ENCODE measurements at places on chromosomes 13 and 19. TPM values are rescaled to one million over a fixed set of nuclear protein-coding genes. Genes with fewer than 3 reads are reported as not detected.

Gene FCER2
- 3.1 TPM for total RNA-seq

- no peaks in the 10 kb centered on the region for H3K36me3 ChIP-seq
- no peak overlapping the region for H3K27ac ChIP-seq
- no peaks in the 10 kb centered on the region for H3K4me1 ChIP-seq
Observed at GRCh38 chr13:105936816-105937215, 598.6 kb downstream of the EFNB2 start.

Gene SIGLEC12
- 0.99 TPM for total RNA-seq

Gene ITGBL1
- 0.38 TPM for total RNA-seq

- no peaks in the 10 kb centered on the region for H3K4me1 ChIP-seq
- H3K4me3 ChIP-seq = no peak overlapping the region
- no peaks in the 10 kb centered on the region for H3K27me3 ChIP-seq
- no peak overlapping the region for H3K27ac ChIP-seq
- H3K36me3 ChIP-seq = peaks cover 79% of the 10 kb centered on the region
- no peak for DNase-seq
Observed at GRCh38 chr19:16419669-16420335, 52.0 kb downstream of the EPS15L1 start.

Gene VPS36
- total RNA-seq = 35.7 TPM

Gene ZNF575
- total RNA-seq = 0.38 TPM

GRCh38 chr19:45444318-45445041 is 20.8 kb upstream of the ERCC1 start:
- DNase-seq = no peak
- H3K36me3 ChIP-seq = no peaks in the 10 kb centered on the region
- peaks cover 29% of the 10 kb centered on the region for H3K4me1 ChIP-seq
- H3K27me3 ChIP-seq = peaks cover 25% of the 10 kb centered on the region
- H3K4me3 ChIP-seq = peak overlapping the region; percentile 2
- H3K27ac ChIP-seq = peak overlapping the region; percentile 33

GRCh38 chr13:26651234-26651633 is 93.8 kb downstream of the WASF3 start:
- H3K4me1 ChIP-seq = no peaks in the 10 kb centered on the region
- no peak overlapping the region for H3K27ac ChIP-seq
- no peak for DNase-seq
- no peak overlapping the region for H3K4me3 ChIP-seq
- H3K36me3 ChIP-seq = no peaks in the 10 kb centered on the region

Gene LGALS7
- 7.0 TPM for total RNA-seq

Gene SBK2
- not detected for total RNA-seq

DNA sequence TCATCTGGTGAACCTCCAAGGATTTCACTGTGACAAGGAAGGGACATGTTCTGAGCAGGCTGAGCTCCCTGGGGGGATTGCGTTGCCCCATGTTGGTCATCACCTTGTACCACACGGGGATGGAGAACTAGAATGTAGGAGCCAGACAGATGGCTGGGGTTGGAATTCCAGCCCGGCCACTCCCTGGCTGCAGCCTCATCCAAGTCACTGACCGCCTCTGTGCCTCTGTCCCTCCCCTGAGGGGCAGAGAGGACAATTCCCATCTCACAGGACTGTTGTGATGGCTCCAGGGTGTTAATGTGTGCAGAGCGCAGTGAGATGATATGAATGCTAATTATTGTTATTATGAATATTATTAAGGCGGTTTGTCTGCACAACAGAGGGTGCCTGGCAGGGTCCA is 24.1 kb downstream of the ADGRL1 start:
- no peaks in the 10 kb centered on the region for H3K4me1 ChIP-seq
- H3K27ac ChIP-seq = no peak overlapping the region
- H3K36me3 ChIP-seq = peaks cover 13% of the 10 kb centered on the region

DNA sequence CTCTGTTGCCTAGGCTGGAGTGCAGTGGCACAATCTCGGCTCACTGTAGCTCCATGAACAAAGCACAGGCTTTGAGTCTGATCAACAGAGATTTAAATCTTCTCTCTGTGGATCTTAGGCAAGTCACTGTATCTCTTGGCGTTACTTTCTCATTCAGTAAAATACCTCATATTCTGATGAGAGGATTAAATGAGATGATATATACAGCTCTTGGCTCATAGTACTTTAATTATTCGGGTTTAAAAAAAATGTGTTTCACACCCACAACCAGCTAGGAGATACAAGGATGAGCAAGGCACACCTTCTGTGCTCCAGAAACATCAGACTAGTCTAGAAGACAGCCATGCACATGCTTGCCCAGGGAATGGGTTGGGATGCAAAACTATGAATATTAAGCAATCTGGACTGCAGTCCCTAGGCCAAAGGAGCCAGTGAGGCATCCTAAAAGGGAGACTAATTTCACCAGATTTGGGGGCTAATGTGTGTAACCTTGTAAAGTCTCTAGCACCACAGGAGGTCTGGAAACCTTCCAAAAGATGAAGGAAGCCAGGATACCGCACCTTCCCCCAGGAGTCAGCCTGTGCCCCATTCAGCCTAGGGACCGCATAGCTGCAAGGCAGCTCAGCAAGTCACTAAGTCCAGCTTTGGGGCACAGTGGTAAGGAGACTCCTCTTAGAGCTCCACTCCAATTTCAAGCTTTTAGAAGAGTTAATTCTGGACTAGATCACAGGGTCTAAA is 2.5 kb downstream of the VPS36 start:
- H3K4me3 ChIP-seq = no peak overlapping the region
- no peak overlapping the region for H3K27ac ChIP-seq
- DNase-seq = no peak
- peaks cover 14% of the 10 kb centered on the region for H3K4me1 ChIP-seq

- no peak for DNase-seq
- H3K4me3 ChIP-seq = no peak overlapping the region
- no peak overlapping the region for H3K27ac ChIP-seq
- no peaks in the 10 kb centered on the region for H3K4me1 ChIP-seq
- no peaks in the 10 kb centered on the region for H3K27me3 ChIP-seq
Observed at GRCh38 chr13:73870970-73871935, 263.0 kb downstream of the KLF12 start.

Gene MCEMP1
- total RNA-seq = 0.28 TPM

Gene ZNF112
- 3.1 TPM for total RNA-seq

DNA sequence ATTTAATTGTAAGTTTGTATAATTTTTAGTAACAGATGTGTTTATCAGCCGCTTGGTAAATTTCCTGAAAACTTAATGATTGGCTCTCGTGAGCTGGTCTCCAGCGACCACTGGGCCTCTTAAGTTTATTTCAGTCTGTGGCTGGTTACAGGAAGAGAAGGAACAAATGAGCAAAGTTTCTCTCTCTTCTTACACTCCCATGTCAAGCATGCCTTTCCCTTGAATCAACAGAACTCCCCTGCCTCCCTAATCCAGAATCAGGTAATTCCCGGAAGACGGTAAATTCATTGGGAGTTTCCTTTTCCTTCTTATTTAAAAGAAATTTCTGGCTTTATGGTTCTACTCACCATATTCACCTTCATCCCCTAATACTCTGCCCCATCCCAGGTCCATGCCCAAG is 52.5 kb upstream of the POMP start:
- H3K27ac ChIP-seq = no peak overlapping the region
- H3K4me3 ChIP-seq = no peak overlapping the region
- H3K27me3 ChIP-seq = no peaks in the 10 kb centered on the region
- peaks cover 6% of the 10 kb centered on the region for H3K4me1 ChIP-seq

- no peak for DNase-seq
- peaks cover 52% of the 10 kb centered on the region for H3K36me3 ChIP-seq
- H3K4me1 ChIP-seq = no peaks in the 10 kb centered on the region
Observed at GRCh38 chr13:102868366-102868936, 22.6 kb downstream of the ERCC5 start.

- H3K27me3 ChIP-seq = no peaks in the 10 kb centered on the region
- H3K4me3 ChIP-seq = no peak overlapping the region
- peak; percentile 34 for DNase-seq
Observed at GRCh38 chr13:101127741-101128353, 288.5 kb downstream of the NALCN start.

DNA sequence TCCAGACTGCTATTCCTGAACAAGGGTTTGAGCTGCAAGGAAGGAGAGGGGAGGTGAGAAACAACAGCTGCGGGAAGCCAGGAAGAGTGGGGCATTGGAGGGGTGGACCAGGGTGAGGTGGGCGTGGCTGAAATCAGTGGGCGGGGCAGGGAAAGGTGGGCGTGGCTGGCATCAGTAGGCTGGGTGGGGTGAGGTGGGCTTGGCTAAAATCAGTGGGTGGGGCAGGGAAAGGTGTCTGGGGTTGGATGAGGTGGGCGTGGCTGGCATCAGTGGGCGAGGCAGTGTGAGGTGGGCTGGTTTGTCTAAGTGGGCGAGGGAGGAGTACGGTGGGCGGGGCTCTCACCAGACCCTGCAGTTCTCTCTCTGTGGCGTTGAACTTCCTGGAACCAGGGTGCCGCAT is 87.6 kb downstream of the MUC16 start:
- no peak for DNase-seq
- H3K27me3 ChIP-seq = no peaks in the 10 kb centered on the region
- H3K4me3 ChIP-seq = no peak overlapping the region
- no peaks in the 10 kb centered on the region for H3K36me3 ChIP-seq

Gene SIAH3
- total RNA-seq = 0.14 TPM

DNA sequence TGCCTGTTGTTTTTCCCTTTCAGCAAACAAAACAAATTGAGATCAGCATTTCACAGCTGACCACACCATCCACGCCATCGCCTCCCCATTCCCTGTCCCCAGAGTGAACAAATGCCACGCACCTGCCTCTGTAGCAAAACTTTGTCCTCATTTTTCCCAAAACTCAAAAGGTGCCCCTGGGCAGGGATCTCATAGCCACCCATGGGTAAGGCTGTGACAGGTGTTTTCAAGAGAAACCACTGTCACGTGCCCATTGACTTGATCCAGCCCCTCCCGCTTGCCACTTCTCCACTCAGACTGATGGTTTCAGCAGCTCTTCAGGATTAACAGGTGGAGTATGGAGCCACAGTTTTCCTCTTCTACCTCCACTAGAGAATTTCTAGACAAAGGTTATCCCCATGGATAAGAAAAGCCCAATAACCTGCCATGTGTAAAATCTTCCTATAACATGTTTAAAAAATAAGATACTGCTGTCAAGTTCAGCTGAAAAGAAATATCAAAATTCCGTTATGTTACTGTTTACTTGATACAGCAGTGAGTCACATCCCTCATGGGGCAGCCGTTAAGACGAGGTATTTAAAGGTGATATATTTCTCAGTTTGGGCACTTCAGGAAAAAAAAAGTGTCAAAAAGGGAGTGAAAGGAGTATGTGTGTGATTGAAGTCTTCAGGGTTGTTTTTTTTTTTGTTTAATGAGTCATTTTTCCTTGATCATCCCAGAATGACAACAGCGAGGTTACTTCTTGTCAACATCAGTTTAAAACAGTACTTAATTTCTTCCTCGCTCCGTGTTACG is 63.5 kb upstream of the GPR183 start:
- DNase-seq = no peak
- H3K36me3 ChIP-seq = peaks cover 29% of the 10 kb centered on the region
- peaks cover 25% of the 10 kb centered on the region for H3K4me1 ChIP-seq
- no peak overlapping the region for H3K4me3 ChIP-seq

DNA sequence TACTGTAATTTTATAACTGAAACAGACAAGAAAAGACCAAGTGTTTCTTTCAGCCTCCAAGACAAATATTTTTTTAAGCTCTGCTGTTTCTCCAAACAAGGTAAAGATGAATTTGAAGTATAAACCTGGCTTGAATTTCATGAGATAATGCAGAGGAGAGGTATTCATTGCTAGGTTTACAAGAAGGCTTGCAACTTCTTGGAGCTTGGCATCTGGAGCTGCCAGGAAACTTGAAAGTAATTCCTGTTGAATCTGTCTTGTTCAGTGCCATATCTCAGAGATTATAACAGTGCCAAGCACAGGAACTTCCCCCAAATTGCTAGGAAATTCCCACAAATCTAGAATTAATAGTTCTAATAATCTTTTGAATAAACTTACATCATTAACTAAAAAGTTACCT is 70.9 kb downstream of the CDK8 start:
- H3K27ac ChIP-seq = no peak overlapping the region
- no peaks in the 10 kb centered on the region for H3K4me1 ChIP-seq
- no peaks in the 10 kb centered on the region for H3K36me3 ChIP-seq
- no peaks in the 10 kb centered on the region for H3K27me3 ChIP-seq
- no peak overlapping the region for H3K4me3 ChIP-seq

DNA sequence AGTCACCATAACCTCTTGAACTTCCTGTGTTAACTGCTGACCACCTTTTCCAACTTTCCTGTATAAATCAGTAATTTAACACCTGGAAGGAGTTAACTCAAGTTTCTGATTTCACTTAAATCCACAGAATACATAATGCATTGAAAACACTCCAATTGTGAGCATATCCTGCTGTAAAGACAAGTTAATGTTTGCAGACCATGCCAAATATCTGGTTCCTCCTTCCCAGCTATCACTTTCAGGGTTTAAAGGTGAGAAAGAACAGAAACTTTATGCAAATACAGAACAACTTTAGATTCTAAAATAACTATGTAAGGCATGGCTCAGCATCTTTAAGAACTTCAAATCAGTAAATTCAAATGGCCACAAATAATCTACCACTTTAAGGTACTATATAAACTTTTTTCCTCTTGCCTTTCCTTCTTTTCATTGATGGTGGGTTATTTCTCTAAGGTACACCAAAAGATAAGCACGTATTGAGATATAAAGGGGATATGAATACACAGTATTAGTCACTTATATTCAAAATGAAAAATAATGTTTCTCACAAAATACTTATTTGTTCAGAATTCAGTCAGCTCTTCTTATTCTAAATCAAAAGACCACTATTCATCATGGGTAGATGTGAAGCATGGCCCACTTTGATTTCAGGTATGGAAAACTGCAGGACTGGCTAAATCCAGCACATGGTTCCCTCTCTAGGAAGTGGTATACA is 6.6 kb upstream of the TPTE2 start:
- H3K4me1 ChIP-seq = no peaks in the 10 kb centered on the region
- no peaks in the 10 kb centered on the region for H3K36me3 ChIP-seq
- DNase-seq = no peak
- H3K27ac ChIP-seq = no peak overlapping the region
- H3K27me3 ChIP-seq = no peaks in the 10 kb centered on the region
- H3K4me3 ChIP-seq = no peak overlapping the region

GRCh38 chr13:35887115-35887666 is 244.0 kb downstream of the DCLK1 start:
- no peak overlapping the region for H3K27ac ChIP-seq
- no peak overlapping the region for H3K4me3 ChIP-seq
- no peak for DNase-seq
- H3K27me3 ChIP-seq = no peaks in the 10 kb centered on the region
- H3K4me1 ChIP-seq = peaks cover 2% of the 10 kb centered on the region

DNA sequence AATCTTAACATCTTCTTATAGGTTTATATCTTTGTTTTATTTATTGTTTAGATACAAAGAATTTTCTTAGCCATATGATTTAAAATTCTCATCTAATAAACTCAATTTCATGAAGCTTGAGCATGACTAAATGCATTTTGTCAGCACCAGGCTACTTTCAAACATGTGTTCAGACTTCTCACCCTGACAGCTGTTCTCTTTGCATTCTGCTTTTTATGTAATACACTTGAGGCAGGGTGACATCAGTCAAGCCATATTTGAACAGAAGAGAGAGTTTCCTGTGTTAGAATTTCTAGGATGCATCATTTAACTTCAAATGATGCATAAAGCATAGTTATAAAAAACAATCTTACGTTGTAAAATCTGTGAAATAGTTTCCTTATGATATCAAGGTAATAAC is 1295.1 kb upstream of the PCDH20 start:
- H3K4me1 ChIP-seq = no peaks in the 10 kb centered on the region
- no peaks in the 10 kb centered on the region for H3K36me3 ChIP-seq
- no peak overlapping the region for H3K4me3 ChIP-seq
- H3K27me3 ChIP-seq = no peaks in the 10 kb centered on the region

- no peaks in the 10 kb centered on the region for H3K4me1 ChIP-seq
- no peak overlapping the region for H3K4me3 ChIP-seq
- H3K27me3 ChIP-seq = no peaks in the 10 kb centered on the region
- no peaks in the 10 kb centered on the region for H3K36me3 ChIP-seq
Observed at GRCh38 chr13:58376775-58377174, 745.2 kb downstream of the PCDH17 start.
